DMS53 (cell line): ENCODE measurements at places on chromosomes 4 and X.

GRCh38 chr4:38489924-38490639 lies 173.9 kb upstream of the KLF3 start:
- no peak for DNase-seq

GRCh38 chr4:182560358-182560757 lies 317.2 kb downstream of the TENM3 start:
- no peak for DNase-seq

- DNase-seq: peak; percentile 36
These were observed 22.5 kb downstream of the MID1 start for GRCh38 chrX:10597871-10598270.

- DNase-seq: no peak
These were observed 74.3 kb upstream of the IQCM start for GRCh38 chr4:149889991-149890390.

DNA sequence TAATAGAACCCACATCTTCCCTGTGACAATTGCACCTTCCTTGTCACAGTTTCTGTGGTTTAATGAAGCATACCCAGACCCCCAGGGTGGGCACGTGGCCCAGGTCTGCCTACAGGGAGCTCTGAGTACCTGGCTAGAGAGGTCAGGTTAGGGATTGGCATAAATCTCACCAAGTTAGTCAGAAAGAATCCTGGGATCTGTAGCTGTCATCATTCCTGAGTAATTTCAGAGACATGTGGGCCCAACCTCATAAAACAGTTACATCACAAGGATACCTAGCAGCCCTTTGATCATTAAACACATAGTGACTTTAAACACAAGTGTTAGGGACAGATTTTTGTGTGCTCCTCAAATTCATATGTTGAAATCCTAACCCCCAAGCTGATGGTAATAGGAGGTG lies 123.0 kb downstream of the KDR start:
- DNase-seq: no peak

DNA sequence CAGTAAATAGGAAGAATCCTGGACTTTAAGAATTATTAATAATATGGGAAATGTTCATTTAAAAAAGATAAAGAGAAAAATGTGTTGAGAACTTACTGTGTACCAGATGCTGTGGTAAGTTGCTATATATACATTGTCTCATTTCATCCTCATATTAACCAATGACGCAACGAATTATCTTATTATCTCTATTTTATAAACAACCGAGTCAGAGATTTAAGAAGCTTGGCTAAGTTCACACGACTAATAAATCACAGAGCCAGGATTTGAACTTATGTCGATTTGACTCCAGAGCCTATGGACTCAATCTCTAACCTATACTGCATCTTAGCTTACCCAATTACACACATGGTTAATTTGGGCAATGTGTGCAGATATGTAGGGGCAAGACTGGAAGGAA lies 15.5 kb upstream of the DCTD start:
- no peak for DNase-seq

GRCh38 chrX:31836479-31836878 lies 764.6 kb upstream of the FTHL17 start:
- no peak for DNase-seq

GRCh38 chr4:3328814-3329663 lies 36.2 kb downstream of the RGS12 start:
- DNase-seq: no peak

DNA sequence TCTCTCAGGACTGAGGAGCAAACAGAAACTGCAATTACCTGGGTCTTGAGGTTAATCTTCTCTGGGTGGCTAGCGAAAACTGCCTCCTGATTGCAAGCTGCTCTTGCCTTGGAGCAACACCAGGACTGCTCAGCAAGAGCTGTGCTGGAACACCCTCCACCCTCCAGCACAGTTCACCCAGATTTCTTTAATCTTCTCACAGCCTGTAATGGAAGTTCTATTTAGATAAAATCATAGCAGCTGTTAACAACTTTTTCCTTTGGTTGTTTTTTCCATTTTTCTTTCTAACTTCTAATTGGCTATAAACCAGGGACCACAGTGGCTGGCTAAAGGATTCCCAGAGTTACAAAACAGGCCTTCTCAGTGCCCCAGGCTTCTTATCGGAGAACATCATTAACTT lies 36.3 kb downstream of the OPHN1 start:
- DNase-seq: no peak

DNA sequence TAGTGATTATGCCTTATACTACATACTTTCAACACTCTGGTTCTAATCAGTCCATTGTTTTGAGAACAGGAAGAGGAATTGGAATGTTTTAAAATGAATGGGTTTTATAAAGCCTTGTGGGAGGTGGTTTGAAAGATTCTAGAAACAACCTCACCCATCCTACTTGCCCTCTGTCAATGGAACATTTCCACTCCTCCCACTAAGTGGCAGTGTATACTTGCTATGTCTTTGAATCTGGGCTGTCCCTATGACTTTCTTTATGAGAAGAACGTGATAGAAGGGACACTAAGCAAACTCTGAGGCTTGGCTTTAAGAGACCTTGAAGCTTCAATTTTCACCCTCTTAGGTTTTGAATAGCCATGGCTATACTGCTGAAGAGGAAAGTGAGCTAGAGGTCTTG lies 611.2 kb downstream of the PPP4R3C start:
- DNase-seq: peak; percentile 54

DNA sequence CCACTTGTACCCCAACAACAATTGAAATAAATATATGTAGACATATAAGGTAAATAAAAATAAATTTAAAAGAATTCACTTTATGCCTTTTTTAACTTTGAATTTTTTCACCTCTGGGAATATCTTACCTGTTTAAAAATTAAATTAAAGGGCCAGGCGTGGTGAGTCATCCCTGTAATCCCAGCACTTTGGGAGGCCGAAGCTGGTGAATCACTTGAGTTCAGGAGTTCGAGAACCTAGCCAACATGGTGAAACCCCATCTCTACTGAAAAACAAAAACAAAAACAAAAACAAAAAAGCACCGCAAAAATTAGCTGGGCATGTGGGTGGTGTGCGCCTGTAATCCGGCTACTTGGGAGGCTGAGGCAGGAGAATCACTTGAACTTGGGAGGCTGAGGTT lies 164.8 kb downstream of the AASDH start:
- no peak for DNase-seq

DNA sequence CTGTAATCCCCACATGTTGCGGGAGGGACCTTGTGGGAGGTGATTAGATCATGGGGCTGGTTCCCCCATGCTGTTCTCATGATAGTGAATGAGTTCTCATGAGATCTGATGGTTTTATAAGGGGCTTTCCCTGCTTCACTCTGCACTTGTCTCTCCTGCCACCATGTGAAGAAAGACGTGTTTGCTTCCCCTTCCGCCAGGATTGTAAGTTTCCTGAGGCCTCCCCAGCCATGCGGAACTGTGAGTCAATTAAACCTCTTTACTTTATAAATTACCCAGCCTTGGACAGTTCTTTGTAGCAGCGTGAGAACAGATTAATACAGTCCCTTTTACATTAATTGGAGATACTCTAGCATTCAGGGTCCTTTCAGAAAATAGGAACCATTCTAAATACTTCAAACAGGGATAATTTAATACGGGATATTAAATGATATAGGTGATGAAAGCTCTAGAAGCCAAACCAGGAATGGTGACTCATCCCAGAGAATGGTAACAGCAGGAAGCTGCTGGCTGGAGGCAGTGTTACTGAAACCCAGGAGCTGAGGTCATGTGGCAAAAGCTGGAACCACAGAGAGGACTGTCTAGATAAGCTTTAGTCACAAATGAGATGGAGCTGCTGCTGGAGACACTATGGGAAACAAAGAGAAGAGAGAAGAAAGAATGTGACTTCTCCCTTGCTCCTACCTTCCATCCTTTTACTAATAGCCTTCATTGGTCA lies 57.3 kb downstream of the GSTCD start:
- DNase-seq: peak; percentile 74

DNA sequence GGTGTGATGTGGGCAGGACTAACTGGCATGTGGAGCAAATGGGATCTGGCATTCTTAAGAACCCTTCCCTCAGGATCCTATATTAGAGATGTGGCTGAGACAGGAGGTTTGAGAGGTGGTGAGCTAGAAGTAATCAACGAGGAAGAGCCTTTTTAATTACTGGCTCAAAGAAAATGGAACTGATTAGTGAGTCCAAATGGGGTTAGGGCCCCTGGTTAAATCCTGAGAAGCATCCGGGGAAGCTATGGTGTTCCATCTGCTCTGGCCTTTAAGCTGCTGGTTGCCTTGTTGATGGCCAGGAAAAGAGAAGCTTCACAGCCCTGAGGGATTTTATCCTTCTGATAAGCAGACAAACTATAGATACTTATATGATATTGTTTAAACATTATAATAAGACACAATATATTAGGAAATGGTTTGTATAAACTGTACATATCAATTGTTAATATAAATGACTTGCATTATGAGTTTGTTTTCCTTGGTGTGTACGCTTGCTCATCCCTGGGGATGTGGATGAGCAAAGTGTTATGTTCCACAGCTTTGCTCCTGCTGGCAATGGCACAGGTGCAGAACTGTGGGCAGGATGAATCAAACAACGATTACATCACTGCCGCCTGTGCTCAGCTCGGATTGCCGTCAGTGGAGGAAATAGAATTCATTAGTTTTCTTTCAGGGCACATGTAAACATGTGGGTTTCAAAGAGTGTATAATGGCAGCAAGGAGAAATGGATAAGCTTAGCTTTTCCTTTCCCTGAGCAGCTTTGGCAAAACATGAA lies 328.6 kb upstream of the ARX start:
- peak; percentile 89 for DNase-seq

DNA sequence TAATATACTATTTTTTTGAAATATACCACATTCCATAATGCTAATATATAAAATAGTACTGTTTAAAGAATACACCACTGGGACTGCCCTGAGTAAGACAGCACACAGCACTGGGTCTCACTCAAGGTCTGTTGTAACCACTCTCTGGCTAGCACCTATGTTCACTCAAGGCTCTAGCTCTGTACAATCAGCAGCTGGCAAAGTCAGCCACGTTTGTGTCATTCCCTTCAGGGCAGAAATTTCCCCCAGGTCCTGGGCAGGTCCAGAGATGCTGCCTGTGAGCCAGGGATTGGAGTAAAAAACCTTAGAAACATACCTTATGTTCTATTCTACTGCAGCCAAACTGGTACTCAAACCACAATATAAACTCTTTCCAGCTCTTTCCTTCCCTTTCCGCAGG lies 1160.2 kb upstream of the ADGRL3 start:
- DNase-seq: no peak

DNA sequence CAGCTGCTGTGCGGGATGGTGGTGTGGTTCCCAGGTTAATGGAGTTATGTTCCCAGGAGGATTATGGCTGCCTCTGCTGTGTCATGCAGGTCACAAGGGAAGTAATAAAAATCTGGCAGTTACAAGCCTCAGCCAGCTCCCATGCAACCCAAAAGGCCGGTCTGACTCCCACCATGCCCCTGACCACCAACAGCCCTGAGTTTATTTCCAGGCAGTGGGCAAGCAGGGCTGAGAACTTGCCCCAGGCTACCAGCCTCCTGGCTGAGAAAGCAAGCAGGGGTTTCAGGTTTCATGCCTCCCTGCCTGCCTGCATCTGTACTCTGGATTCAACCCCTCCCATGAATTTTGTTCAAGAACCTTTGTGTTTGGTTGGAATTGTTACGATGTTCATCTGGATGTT lies 732.7 kb upstream of the POU3F4 start:
- no peak for DNase-seq

- no peak for DNase-seq
These were observed 122.5 kb upstream of the CLNK start for GRCh38 chr4:10806953-10807645.

- peak; percentile 22 for DNase-seq
These were observed 18.0 kb downstream of the LYAR start for GRCh38 chr4:4271912-4272311.

GRCh38 chr4:154415313-154415712 lies 76.3 kb downstream of the DCHS2 start:
- no peak for DNase-seq

GRCh38 chrX:119917877-119918276 lies 22.2 kb downstream of the AKAP14 start:
- no peak for DNase-seq

DNA sequence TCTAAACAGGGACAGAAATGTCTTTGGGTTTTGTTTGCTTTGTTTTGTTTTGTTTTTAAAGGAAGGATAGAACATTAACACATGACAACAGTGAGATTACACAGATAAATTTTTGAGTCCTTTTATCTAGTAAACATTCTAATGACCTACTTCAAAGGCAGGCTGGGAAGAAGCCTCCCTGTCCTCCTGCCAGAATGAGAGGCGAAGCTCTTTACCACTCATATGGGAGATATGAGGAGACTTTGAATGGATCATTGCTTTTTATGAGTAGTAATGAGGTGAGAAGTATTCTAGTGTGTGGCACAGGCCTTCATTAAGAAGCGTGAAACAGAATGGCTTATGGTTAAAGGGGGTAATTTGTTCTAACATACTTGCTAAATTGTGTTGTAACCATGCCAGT lies 172.0 kb downstream of the FBXO8 start:
- DNase-seq: no peak

- no peak for DNase-seq
These were observed 12.2 kb upstream of the MSL3 start for GRCh38 chrX:11745881-11746280.

DNA sequence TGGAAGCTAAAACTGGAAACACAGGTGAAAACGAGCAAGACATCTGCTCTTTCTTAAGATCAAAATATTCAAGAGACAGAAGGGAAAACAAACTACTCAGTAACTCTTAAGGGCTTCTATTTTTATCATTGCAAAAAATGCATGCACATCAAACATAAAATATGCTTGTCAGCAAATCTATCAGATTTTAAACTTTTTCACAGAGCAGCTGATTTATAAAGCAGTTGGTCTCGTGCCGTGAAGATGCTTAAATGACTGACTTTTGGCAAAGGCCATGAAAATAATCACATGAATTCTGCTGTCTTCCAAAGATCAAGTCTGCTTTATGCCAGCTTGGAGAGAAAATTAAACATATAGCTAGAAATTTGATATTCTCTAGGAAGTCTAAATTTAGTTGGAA lies 482.1 kb upstream of the HS3ST1 start:
- no peak for DNase-seq

DNA sequence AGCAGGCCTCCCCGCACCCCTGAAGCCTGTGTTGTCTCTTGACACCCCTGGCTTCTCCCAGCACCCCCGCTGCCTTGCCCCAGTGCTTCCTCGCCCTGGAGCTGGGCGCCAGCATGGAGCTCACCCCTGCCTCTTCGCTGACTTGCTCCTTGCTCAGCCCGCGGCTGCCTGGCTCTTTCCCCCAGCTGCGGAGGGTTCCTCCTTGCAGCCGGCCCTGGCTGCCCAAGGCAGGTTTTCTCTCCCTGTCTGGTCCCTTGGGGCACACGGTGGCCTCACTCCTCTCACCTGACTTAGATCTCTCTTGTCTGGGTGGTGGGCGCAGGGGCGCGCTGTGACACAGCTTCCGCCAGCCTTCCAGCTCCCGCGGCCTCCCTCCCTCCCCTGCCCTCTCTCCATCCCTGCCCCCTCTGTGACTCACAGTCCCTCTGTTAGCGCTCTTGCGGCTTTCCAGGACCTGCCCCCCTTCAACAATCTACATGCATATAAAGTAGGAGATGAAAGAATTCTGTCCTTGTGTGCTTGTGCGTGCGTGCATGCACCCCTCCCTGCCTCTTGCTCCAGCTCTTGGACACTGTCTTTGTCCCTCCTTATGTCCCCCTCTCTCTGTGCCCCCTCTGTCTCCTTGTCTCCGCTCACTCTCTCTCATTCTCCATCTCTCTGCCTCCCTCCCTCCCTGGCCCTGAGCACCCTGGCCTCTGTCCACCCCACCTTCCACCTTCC lies 2.2 kb downstream of the PLXNB3 start:
- DNase-seq: peak; percentile 37
